ENCODE measurements at places on chromosomes 5 and 9.

GRCh38 chr9:20570756-20571155, 51.5 kb downstream of the MLLT3 start:
- DNase-seq = no peak

DNA sequence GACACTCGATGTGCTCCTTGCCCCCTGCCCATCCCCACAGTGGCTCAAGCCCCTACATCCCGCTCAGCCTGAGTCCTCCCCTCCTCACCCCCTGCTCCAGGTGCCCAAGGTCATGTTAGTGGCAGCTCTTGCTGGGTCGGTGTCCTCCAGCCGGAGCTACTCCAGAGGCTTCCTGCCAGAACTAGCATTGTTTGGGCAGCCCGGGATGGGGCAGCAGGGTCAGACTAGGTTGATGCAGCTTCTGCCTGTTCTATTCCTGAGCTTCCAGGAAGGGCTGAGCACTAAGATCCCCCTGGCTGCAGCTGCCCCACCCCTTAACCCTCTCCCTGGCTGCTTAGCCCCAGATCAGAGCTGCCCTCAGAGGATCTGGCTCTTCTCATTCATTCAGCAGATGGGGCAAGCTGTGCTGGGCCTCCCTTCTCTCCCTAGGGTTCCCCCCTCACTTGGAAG, 671 bp downstream of the RGS14 start:
- DNase-seq = no peak

DNA sequence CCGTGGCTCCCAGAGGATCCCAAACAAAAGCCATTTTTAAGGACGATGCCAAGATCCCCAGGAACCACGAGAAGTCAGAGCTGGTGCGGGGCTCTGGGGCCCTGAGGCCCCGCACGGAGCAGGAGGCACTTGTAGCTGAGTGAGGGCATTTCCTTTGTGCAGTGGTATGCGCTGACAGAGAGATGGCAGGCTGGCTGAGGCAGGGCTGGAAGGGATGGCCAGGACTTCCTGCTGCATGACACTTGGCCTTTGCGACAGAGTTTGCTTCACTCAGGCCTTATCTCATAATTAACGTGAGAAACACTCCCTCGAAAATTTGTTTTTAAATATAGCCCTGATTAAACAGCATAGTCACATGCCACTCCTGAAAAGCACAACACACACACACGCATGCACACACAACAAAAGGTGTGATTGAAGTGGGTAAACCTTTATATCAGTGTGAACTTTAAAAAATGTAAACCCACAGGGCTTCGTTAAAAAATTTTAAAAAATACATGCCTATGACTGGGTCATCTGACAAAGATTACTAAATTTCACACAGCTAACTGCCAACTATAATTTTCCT, 536.6 kb downstream of the PDE4D start:
- no peak for DNase-seq

DNA sequence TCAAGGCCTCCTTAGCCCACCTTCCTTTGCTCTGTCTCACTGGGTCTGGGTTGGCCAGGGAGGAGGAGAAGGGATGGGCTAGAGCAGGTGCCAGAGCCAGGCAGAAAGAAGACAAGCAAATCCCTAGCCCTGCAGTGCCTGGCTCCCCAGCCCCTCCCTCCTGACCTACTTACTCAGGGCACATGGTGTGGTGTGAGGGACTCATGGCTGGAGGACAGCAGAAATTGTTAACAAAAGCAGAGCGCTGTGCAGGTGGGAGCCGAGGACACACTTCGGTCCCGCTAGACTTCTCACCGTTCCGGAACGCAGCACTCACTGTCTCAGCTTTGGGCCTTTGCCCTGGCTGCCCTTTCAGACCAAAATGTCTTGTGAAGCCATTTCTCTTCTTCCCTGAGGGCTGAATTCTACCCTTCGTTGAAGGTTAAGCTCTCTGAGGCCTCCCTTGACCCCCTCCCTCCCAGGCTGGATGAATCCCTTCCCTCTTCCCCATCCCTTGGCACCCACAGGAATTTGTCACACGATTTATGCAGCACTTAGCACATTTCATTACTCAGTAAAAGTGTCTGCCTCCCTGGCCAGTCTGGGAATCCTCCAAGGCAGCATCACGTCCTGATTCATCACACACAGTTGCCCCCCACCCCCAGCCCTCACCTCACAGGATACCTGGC, 263.9 kb upstream of the TRPC7 start:
- no peak for DNase-seq

- no peak for DNase-seq
Observed at GRCh38 chr9:32349013-32349412, 35.4 kb upstream of the ACO1 start.

DNA sequence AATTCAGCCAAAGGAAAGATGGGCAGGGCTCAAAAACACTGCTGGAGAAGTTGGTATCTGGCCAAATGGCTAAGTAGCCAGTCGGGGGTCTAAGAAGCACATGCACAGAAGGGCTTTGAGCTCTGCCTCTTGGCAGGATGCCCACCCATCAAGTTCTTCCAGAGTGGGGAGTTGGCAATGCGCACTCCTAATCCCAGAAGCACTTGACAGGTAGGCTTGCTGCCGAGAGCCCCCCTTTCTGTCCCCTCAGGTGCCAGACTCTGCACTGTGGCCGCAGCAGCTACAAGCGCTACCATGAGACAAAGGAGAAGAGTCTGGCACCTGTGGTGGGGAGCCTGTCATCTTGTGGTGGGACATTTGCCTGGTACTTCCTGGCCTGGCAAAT, 252.9 kb upstream of the SLC24A2 start:
- DNase-seq = no peak

DNA sequence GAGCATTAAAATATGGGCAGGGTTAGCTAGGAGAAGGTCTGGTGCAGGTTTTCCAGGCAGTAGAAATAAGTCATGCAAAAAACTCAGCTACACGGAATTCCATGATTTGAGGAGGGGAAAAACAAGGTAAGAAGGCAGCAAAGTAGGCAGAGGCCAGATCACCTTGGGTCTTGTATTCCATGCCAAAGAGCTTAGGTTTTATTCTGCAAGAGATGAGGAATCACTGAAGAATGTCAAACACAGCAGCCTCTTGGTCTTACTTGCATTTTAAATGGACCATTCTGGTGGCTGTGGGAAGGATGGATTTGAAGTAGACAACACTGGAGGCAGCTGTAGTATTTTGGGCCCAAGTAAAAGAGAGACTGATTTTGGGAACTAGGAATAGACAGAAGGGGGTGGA, 8.6 kb downstream of the TRPM3 start:
- DNase-seq = no peak

GRCh38 chr9:129385211-129385934, 207.3 kb upstream of the IER5L start:
- DNase-seq = no peak

GRCh38 chr5:15827741-15828140, 327.8 kb downstream of the FBXL7 start:
- DNase-seq = no peak

GRCh38 chr5:5246736-5247135, 106.6 kb downstream of the ADAMTS16 start:
- no peak for DNase-seq

DNA sequence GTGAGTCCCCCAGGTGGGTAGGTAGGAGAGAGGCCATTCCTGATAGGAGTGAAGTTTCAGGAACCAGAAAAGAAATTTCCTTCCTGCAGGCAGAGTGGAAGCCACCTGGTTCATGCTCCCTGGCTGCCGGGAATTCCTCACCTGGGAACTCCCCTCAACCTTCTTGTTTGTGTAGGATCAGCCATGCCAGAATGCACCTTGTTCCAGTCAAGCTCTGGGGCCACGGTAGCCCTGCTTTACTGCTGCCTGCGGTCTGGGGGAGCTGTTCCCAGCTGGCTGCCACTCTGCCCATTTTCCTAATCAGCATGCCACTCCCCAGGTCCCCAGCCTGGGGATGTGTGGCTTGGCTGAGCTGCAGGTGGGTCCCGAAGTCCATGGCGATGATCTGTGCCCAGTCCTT, 18.7 kb upstream of the B4GALT1 start:
- DNase-seq = no peak

DNA sequence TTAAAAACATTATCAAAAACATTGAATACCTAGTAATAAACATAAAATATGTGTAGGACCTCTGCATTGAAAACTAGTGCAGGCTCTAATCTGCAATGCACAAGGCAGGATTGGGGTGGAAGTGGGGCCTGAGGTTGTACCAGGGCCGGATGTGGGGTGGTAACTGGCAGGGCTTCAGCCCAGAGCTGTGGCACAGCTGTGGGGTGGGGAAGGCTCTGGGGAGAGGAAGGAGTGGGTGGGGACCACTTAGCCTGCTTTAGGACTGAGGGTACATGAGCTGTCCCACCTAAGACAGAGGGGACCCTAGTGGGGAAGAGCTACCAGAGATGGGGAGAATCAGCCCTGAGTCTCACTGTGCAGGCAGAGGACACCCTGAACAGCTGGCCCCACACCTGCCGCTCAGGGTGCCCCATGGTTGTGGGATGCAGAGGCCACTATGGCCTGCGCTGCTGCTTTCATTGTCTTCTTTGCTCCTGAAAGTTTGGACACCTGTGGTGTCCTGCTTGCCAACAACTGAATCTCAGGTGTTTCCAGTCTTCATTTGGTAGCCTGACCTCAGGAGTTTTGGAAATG, 311.4 kb downstream of the TLE4 start:
- DNase-seq = no peak

GRCh38 chr9:123355761-123356431, at the start of gene CRB2:
Gene CRB2, plus strand, starts transcription at chr9:123356197. Its CDS starts 64 bp downstream, at chr9:123356261.
- DNase-seq = no peak

DNA sequence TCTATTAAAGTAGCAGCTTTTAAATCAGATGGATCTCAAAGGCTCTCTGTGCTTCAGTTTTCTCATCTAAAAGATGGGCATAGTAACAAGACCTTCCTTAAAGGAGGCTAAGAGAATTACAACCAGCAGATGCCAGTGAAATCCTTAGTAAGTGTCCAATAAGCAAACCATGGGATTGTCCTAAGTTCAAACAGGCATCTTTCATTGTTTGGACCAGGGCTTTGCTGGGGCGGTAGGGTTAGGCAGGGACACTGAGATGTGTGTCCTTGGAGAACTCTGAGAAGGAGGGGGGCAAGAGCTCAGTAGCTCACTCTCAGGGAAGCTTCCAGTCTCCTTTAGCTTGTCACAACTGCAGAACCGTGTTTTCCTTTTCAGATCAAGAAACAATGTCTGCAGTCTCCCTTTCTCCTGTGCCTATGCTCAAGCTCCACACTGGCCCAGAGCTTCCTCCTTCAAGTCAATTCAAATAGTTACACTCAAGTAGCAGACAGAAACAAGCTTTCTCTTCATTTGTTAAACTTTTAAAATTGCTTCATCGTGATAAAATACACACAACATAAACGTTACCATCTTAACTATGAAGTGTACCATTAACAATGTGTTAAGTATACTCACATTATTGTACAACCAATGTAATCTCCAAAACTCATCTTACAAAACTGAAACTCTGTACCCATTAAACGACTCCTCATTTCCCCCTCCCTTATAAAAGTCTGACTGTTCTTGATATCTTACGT, 216.2 kb downstream of the PIK3R1 start:
- no peak for DNase-seq

DNA sequence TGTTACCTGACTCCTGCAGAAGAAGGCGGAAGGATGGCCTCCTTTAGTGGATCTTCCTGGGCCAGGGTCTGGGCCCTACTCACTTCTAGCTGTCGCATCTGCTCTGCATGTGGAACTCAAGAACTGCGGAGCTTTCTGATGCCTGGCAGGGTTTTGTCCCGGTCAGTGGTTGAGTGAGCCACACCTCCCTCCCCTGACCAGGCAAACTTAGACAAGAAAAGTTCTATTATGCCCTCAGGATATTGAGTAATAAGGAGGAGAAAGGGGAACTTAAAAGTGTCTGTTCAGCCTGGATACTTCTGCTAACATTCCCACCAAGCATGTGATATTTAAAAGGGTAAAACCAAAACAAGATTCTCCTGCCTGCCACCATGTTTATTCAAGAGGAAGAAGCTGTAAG, at the start of gene FYB1:
FYB1 (minus strand) TSS at position 127 of the 400 bp plus-strand sequence. CDS start 16,603 bp downstream, outside the sequence.
- DNase-seq = peak; percentile 98

GRCh38 chr9:27210588-27210987, 86.4 kb downstream of the EQTN start:
- no peak for DNase-seq

DNA sequence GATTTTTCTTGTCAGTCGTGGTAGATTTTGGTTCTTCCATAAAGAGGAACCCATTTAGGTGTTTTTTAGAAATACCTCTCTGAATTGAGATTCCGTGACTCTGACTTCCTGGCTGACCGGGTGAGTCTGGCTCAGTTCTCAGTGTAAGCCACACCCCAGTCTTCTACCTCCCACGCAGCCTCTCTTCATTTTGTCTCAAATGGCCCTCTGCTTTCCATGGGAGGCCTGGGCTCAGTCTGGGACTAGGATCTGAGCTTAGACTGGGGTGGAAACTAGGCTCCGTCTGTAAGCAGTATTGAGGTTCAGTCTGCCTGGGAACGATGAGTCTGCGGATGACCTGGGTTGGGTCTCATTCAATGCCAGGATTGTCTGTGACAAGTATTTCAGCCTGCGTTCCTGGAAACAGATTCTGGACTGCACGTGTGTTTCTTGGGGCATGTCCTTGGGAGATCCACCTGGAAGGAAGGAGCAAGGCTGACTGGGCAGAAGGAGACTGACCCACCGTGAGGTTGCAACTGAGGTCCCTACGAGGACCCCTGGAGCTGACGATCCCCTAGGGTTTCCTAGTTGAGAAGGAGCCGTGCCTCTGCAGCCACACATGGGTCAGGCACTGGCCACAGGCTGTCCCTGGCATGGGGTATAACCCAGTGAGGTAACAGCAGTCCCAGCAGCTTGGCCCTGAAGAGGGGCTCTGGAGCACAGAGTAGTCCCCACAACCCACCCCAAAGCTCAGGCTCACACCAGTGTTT, 12.4 kb upstream of the CRB2 start:
- DNase-seq = peak; percentile 86

DNA sequence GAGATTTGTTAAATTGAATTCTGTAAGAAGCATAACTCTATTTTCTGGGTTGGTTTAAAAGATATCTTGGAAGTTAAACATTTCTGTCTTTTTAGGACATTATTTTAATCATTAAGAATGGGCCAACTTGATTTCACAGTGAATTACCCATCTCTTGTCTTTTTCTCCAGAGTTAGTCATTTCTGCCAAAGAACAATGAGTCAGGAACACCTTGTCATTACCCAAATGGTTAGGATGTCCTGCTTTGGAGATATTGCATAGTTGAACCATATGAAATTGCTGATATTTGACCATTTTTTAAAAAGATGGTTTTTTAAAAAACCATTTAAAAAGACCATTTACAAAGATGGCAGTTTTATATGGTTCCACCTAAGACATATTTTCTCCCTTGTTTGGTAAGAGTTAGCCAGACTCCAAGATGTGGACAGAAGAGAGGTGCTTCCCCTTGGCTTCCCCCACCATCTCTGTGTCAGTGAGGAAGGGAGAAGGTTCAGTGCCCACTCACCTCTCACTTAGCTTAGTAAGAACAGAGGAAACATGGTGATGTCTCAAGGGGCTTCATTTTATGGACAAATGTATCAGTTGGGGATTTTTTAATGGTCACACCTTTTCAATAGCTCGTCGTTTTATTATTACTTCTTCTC, 103.0 kb downstream of the PCSK1 start:
- no peak for DNase-seq
